BJ (cell line): ENCODE measurements at places on chromosomes 7 and 10.

DNA sequence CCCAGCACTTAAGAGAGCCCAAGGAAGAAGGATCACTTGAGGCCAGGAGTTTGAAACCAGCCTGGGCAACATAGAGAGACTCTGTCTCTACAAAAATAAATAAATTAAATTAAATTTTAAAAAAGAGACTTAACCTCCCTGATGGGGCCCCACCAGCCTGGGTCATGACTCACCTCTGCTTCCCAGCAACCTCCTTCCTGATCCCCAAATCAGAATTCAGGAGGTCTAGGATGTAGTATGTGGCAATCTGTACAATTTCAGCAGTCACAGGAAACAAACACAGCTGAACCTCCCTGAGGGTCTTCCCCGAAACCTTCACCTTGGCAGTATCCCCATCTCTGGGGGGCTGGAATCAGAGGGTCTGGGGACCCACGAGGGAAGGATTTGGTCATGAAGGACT lies 9.7 kb upstream of the PPP1R35 start:
- no peak for DNase-seq

DNA sequence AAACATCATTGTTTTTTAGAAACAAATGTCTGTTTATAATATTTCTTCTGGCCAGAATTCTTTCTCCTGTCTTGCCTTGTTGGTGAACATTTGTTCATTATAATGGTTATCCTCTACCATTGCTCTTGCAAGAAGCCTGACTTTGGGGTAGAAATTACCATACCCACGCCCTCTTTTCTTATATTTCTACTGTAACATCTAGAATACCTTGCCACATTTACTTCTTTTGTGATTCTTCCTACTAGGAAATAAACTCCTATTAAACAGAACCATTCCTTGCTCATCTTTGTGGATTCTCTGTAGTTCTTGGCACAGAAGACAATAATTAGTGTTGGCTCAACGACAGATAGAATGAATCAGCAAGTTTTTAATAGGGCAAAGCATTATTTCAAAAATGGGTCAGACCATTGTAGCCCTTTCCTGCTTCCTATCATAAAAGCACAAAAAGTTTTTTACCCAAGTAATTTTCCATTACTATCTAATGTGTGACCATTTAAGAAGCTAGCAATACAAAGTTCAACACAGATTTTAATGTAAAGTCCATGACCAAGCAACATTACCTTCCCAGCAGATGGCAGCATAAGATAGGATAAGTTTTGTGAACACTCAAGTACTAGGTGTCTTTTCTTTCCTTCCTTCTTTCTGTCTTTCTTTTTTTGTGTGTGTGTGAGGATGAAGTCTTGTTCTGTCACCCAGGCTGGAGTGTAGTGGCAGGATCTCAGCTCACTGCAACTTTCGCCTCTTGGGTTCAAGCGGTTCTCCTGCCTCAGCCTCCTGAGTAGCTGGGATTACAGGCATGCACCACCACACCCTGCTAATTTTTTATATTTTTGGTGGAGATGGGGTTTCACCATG lies 270.4 kb downstream of the HGF start:
- peak; percentile 60 for DNase-seq

DNA sequence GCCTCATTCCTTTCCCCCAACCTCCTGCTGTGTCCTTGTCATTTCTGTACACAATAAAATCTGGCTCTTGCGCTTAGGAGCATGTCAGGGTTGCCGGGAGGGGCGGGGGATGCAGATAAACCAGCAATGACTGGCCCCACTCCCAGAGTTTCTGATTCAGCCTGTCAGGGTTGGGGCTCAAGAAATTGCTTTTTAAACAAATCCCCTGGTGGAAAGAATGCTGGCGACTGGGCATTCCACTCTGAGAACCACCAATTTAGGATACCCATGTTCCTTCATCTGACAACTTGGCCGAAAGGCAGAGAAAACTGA lies 376.4 kb downstream of the TCERG1L start:
- DNase-seq: no peak

- no peak for DNase-seq
Observed at GRCh38 chr7:101241443-101242349, 3.2 kb downstream of the FIS1 start.
